ENCODE measurements at places on chromosomes 7 and 10.

DNA sequence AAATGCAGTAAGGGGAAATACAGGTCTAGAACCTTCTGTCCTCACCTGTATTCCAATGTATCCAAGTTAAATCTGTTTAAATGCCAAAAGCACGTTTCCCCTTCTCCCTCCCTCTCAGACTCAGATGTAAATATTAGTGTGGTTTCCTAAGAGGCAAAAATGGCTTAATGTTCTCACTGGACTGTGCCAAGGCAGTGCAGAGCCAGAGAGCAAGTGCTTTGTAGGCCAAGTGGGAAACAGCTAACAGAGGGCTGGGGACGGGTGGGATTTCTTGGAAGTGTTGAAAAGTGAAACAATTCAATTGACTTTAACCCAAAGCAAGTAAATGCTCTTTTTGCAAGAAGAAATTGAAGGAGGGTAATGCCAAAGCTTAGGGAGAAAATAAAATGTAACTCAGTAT, 103.1 kb downstream of the GSAP start:
- DNase-seq, result no peak

DNA sequence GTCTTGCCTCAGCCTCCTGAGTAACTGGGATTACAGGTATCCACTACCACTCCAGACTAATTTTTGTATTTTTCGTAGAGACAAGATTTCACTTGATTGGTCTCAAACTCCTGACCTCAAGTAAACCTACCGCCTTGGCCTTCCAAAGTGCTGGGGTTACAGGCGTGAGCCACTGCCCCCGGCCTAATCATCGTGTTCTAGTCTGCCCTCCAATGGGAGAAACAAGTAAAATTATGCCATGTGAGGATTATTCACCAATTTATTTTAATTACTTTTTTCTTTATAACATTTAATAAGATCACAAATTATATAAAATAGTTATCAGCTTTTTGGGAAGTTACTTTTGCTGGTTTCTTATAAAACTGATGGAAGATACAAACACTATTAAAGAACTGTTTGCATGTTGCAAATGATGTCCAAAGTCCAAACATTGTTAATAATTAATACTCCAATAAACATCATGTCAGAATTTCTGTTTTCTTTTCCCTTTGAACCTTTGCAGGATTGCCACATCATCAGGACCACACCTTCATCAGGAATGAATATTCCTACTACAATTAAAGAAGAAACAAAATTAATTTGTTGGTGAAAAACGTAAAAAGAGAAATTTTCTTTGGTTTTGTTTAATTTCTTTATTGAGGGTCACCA, 786 bp upstream of the AKR1C4 start:
- DNase-seq, result no peak

DNA sequence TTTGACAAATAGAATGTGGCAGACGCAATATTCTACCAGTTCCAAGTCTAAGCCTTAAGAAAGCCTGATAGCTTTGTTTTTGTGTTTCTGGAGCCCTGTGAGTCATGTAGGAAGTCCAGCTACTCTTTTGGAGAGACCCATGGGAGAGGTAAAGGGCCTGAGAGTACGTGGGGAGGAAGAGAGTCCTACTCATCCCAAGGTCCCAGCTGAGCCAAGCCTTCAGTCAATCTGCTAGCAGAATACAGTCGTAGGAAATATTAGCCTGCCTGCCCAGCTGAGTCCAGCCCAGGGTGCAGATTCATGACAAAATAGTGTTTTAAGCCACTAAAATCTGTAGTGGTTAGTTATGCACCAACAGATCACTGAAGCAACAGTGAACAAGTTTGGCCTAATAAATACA, 9.0 kb upstream of the GNA12 start:
- no peak for DNase-seq

DNA sequence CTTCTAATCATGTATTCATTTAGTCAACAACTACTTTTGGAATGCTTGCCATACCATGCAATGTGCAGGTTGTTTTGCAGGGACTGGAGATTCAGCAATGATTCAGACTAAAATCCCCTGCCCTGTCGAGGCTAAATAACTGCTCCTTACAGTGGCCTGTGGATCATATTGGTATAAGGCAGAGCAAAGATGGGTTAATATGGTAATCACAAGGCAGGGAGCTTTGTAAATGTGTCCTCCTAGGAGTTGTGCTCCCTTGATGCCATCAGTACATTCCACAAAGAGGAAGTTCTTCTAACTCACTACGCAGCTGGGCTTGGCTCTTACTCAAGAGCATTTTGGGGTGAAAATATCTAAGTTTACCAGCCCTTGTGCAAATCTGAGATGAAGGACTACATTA, 614 bp upstream of the IFIT2 start:
- DNase-seq, result peak; percentile 28

DNA sequence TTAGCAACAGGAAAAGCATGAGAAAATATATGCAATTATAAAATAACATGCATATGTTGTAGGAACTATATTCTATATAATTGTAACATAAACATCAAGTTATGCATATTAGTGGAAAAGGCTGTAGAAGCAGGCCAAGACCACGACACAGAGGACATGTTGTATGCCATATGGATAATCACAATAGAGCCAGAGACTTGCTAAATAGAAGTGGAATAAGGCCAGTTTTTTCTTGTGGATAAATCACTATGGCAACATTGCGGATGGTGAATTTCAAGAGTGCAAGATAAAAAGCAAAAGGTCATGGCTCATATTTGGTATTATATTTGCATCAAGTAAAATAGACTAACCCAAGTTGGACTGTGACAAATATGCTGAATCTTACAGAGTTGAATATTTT, 93.0 kb downstream of the PCDH15 start:
- DNase-seq, result no peak

GRCh38 chr10:95920798-95921426, 13.1 kb downstream of the CC2D2B start:
- no peak for DNase-seq

- DNase-seq, result peak; percentile 40
Measured at GRCh38 chr7:84248267-84248666, 53.7 kb upstream of the SEMA3A start.

- DNase-seq, result no peak
Measured at GRCh38 chr7:3174515-3175284, 126.4 kb upstream of the SDK1 start.

Data from fibroblast of skin of abdomen (primary cell).